ENCODE measurements at places on chromosomes 3 and 15.

DNA sequence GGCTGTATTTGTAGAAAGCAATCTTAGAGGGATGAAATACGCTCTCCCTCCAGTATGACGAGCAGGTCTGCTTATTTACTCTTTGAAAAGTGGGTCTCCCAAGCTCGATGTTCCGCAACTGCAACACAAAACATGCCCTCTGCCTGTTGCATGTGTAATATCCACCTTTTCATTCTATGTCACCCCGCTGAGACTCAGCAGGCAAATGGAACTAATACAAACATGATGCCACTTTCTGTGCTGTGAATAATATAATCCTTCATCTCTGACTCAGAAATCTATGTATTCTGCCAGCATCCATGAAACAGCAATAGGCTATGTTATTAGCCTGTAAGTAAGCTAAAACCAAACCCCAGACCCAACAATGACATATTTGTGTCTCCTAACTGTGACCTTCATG is 200.8 kb upstream of the TMCO5A start:
- no peak for DNase-seq

- DNase-seq = no peak
Measured at GRCh38 chr3:175916191-175916934, 1057.2 kb downstream of the NAALADL2 start.

DNA sequence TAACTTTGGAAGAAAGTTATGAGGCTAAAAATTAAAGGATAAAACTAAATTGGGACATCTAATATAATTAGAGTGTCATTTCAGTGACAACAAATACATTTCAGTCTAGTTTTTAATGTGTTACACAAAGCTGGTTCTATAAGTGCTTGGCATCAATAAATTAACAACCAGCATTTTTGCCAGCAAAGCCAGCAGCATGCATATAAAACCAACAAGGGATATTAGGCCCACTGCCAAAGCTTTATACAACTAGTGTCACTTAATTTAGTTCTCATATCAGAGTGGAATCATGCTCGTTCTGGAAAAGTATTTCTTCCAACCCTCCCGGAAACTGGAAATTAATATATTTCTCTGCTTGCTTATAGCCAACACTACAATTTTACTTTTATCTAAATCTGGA is 88.8 kb downstream of the THBS1 start:
- no peak for DNase-seq

GRCh38 chr3:15180042-15180611 is 25.9 kb upstream of the CAPN7 start:
- DNase-seq = no peak

DNA sequence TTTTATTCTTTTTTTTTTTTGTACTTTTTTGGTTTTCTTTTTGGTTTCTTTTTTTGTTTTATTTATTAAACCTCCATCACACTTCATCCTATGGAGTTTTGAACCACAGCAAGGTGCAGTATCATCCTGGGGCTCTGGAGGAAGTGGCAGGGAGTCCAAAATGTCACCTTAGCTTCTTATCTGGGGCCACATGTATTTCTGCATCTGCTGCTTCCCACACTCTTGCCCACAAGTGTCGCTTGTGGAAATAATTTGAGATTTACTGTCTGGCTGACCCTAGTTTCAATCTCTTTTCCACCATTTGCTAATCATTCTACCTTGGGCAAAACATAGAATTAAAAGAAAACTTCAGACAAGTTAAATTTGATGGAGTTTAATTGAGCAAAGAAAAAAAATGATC is 6.4 kb downstream of the OPA1 start:
- DNase-seq = no peak

DNA sequence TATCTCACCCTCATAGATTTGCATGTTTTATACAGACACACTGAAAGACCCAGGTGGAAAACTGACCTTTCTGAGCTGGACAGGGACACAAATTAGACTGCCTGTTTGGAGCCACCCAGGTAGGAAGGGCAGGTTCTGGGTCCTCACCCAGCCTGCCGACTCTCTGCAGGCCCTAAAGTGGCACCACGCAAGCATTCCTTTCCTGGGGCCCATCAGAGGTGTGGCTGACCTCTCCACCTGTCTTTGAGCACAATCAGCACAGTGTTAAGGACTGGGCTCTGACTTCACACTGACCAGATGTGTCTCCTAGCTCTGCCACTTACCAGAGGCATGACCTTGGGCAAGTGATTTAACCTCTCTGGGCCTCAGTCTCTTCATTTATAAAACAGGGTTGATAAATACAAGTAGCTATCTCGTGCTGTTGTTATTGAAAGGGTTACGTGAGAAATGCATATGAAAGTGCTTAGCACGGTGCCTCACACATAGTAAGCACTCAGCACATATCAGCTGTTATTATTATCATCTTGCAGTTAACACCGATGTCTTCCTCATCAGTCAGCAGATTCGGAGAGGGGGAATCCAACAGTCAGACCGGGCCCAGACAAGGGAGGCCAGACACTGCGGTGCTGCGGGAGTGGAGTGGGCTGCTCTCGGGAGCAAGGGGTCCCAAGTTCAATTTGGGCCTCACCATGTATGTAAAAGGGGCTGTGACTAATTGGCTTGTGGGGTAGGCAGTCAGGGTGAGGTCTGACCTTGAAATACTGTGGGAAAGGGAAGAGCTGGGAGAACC is 2.0 kb upstream of the TBC1D2B start:
- DNase-seq = no peak

GRCh38 chr3:94927175-94927574 is 864.3 kb downstream of the NSUN3 start:
- DNase-seq = no peak

GRCh38 chr3:169666076-169666375 is 2.5 kb upstream of the MECOM start:
- no peak for DNase-seq

GRCh38 chr3:19866751-19867347 is 67.2 kb downstream of the EFHB start:
- DNase-seq = peak; percentile 10

- DNase-seq = no peak
Measured at GRCh38 chr3:98912448-98912847, 11.0 kb upstream of the DCBLD2 start.

- no peak for DNase-seq
Measured at GRCh38 chr3:7282988-7283387, 422.1 kb downstream of the GRM7 start.

- DNase-seq = no peak
Measured at GRCh38 chr3:135982404-135982761, 16.9 kb downstream of the PPP2R3A start.

GRCh38 chr15:74620636-74621545 is 5.3 kb downstream of the CLK3 start:
- DNase-seq = peak; percentile 68

Data from central memory CD4-positive, alpha-beta T cell (primary cell).